ENCODE measurements at places on chromosomes 13 and 19.

- DNase-seq = no peak
Measured at GRCh38 chr13:90533866-90534265, 813.6 kb upstream of the MIR17HG start.

DNA sequence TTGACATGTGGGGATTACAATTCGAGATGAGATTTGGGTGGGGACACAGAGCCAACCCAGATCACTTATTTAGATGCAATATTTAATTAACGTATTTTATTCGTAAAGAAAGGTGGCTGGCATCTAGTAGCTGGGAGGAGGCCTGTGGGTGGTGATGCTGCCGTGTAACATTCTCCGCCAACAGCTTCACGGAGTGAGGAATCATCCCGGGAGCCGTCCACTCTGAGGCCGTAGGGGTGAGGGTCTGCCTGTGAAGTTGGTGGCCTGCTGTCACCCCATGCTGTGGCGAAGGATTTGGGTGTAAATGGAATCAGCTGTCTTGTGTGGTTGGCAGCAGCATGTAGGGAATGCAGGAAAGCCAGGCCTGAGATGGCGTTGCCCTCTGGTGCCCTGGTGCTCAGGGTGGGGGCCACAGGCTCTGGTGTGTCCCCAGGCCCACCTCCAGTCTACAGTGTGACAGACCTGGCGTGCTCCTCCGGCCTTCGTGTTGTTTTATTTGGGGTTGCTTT is 3.3 kb upstream of the TEX29 start:
- DNase-seq = no peak

DNA sequence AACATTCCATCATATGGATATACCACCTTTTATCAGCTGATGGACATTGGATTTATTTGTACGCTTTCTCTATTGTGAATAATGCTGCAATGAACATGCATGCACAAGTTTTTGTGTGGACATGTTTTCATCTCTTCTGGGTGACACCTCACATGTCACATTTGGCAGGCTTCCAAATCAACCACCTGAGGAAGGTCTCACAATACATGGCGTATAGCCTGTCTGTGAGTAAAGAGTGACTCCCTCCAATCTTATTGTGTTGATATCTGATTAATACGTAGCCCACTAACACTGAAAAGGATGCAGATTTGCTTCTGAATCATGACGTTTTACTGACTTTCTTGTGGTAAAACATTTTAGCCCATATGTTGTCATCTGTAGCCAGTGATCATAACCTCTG is 61.1 kb downstream of the SLC15A1 start:
- no peak for DNase-seq

GRCh38 chr19:43560687-43561086 is 14.6 kb downstream of the XRCC1 start:
- DNase-seq = no peak

DNA sequence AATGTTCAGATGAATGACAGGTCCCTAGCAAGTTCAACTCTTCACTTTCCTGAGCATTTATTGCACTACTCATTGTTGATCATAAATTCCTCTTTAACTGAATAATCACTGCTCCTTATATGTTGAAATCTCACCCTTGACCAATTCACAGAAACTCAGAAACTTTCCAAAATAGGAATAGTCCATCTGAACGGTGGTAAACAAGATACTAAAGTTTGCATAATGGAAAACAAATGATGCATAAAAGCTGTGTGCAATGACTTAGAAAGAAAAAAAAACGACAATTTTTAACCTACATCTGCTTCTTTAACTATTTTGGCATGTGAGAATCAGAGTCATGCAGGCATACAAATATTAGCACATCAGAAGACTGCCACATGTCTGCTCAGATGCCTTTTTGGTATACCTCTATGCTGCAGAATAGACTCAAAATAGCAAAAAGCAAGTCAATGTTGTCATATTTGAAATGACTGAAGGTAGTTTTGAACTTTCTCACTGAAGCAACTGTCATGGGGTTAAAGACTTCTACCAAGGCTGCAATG is 34.8 kb downstream of the SLC10A2 start:
- DNase-seq = no peak

DNA sequence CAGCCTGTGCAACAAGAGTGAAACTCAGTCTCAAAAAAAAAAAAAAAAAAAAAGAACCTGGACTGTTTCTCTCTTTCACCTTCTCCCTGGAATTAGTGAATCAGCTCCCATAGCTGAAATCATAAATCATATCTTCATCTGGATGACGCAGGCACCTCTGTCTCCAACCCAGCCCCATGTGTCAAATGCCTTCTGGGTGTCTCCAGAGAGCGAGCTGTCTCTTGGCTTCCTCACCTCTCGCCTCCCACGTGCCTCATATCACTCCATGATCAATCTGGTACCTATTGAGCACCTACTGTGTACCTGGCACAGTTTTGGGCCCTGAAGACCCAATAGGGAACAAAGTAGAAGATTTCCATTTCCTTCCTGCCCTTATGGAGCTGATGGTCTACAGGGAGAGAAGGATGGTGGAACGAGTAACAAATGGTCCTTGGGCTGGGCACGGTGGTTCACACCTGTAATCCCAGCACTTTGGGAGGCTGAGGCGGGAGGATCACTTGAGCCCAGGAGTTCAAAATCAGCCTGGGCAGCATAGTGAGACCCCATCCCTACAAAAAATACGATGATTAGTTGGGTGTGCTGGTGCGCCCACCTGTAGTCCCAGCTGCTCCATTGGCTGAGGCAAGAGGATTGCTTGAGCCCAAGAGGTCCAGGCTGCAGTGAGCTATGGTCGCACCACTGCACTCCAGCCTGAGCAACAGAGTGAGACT is 2.5 kb downstream of the HSD11B1L start:
- no peak for DNase-seq

GRCh38 chr13:24249624-24250023 is 59.8 kb upstream of the C1QTNF9 start:
- no peak for DNase-seq

DNA sequence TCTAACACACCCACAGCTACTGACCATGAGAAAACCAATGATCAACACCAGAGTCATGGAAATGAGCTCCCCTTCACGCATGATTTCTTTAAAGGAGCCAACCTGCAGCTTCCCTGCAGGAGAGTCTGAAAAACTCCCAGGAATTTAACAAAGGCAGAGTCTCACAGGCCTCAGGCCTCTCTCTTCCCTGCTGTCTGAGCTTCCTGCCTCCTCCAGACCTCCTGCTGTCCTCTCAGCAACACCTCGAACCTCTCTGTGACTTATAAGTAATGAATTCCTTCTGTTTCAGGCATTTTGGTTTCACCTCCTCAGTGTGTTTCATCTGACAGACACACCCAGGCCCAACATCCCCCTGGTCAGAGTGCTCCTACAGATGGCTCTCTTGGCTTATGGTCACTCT is 1044.4 kb downstream of the UQCRFS1 start:
- no peak for DNase-seq

DNA sequence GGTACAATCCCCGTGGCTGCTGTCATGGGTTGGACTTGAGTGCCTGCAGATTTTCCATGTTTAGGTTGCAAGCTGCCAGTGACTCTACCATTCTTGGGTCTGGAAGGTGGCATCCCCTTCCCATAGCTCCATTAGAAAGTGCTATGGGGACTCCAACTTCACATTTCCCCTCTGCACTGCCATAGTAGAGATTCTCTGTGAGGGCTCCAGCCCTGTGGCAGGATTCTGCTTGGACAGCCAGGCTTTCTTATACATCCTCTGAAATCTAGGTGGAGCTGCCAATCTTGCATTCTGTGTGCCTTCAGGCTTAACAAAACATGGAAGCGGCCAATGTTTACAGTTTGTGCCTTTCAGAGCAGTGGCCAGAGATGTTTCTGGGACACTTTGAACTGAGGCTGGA is 636.2 kb downstream of the SLITRK6 start:
- no peak for DNase-seq

GRCh38 chr19:2363419-2363818 is 3.4 kb downstream of the TMPRSS9 start:
- no peak for DNase-seq

DNA sequence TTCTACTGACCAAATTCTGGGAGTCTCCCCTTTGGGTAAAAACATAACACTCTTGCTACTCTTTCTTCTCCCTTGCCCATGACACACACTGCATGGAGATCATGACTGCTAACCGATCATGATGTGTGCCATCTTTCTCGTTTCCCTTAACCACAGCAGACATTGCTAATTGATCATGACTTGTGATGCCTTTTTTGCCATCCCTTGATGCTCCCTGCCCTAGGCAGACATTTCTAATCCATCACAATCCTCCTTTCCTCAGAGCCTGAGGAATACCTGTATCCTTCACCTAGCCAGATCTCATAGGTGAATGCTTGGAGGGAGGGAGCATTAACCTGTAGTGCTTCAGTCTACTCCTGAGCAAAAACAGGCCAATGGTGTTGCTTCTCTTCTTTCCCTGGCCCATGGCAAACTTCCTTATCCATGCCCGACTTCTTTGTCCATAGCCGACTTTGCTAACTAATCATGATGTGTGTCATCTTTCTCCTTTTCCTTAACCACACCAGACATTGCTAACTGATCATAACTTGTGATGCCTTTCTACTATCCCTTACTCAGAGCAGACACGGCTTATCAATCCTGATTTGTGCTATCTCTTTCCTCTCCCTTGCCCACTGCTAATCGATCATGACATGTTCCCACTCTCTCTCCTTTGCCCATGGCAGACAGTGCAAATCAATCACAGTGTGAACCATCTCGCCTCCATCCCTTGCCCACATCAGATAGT is 17.7 kb downstream of the NUMBL start:
- no peak for DNase-seq

GRCh38 chr19:32388393-32388855 is 17.1 kb upstream of the DPY19L3 start:
- no peak for DNase-seq

DNA sequence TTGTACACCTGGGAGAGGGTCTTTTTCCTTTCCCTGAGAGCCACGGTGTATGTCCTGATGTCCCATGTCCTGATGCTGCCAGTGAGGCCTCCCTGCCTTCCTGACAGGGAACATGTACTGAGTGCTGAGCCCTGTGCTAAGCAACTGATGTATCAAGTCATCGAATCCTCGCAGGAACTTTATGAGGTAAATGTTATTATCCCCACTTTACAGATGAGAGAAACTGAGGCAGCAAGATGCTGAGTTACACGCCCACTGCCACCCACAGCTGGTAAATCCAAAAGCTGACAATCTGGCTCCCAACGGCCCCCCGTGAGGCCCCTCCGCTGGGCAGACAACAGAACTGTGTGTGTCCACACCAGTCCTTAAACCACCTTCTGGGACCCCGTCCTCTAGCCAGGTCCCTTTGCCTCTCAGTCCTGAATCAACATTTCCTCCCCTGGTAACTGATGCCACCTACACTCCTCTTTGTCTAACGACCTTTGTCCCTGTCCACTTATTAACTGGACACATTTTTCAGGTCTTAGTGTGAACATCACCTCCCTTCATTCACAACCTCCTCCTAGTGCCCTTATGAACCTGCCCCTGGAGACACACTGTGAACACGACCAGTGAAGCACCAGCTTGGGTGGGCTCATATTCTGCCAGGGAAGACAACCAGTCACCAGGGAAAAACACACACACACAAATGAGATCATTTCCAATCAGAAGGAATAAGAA is 5.4 kb upstream of the VSIG10L start:
- DNase-seq = no peak

GRCh38 chr13:33284916-33285315 is 639 bp downstream of the STARD13 start:
- DNase-seq = no peak

GRCh38 chr13:77913003-77913402 is 5.6 kb downstream of the EDNRB start:
- no peak for DNase-seq

GRCh38 chr19:45133661-45134060 is 27.1 kb downstream of the NKPD1 start:
- DNase-seq = no peak

DNA sequence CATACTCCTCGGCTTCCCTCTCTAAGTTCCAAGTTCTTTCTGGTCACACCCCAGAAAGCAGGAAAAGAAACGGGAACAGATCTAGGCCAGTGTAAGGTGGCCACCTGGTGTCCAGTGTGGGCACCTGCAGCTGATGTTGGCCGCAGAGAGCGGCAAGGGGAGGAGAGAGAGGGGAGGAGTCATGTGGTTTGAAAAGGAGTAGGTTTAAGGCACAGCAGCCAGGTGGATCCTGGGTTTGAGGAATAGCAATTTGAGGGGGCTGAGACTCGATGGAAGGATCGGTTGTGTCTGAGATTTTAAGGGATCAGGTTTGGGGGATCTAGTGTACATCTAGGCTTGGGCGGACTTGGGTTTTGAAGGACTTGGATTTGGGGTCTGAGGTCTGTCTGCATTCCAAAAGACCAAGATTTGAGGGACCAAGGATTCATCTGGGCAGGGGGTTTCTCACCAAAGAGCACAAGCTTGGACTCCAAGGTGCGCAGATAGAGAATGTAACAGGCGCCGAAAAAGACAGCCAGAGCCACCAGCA is 1.2 kb downstream of the RABAC1 start:
- DNase-seq = peak; percentile 80

DNA sequence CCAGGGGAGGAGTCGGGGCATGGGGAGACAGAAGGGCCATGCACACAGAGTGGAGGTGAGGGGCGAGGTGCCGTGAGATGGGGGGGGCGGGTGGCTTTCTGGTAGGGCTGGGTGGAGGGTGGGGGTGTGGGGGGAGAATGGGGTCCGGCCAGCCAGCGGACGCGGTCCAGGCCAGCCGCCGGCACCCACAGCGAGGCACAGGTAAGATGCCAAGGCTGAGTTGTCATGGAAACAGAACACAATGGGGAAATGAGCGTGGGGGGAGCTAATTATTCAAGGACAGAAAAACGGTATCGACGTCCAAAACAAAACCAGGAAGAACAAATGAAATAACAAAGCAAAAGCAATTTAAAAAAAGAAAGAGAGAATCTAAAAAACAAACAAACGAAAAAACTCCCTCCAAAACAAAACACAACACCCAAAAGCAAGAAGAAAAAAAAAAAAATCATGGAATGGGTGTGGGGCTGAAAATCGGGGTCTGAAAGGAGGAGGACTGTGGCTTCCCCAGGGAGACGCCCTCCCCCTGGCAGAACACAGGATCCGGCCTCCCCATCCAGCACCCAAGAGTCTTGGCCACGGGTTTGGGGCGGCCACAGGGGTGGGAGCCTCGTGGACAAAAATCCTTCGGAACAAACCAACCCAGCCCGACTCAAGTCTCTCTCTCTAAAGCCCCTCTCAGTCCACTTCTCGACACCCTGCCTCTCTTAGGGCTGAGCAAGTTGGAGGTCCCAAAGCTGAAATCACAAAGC is 92.5 kb downstream of the PTPRS start:
- no peak for DNase-seq

- DNase-seq = no peak
Measured at GRCh38 chr13:92938486-92939020, 288.1 kb upstream of the GPC6 start.

- DNase-seq = no peak
Measured at GRCh38 chr13:113058988-113059850, 46.4 kb upstream of the F7 start.

DNA sequence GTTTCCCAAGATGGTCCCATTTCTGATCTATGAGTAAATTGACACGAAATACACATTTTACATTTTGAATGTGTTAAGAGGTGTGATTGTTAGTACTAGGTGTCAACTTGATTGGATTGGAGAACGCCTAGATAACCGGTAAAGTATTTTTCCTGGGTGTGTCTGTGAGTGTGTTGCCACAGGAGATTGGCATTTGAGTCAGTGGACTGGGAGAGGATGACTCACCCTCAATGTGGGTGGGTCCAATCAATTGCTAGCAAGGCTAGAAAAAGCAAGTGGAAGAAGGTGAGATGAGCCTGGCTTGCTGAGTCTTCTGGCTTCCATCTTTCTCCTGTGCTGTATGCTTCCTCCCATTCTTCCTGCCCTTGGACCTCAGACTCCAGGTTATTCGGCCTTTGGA is 960.7 kb upstream of the PCDH9 start:
- peak; percentile 40 for DNase-seq

Data from erythroblast (primary cell).